ENCODE measurements at places on chromosomes 5 and 9.

GRCh38 chr9:124595743-124596142 lies 88.5 kb upstream of the NR5A1 start:
- no peak for DNase-seq

- no peak for DNase-seq
These were observed 2.4 kb downstream of the TLR4 start for GRCh38 chr9:117706421-117707116.

GRCh38 chr9:36149197-36149596 lies 12.7 kb downstream of the GLIPR2 start:
- no peak for DNase-seq

DNA sequence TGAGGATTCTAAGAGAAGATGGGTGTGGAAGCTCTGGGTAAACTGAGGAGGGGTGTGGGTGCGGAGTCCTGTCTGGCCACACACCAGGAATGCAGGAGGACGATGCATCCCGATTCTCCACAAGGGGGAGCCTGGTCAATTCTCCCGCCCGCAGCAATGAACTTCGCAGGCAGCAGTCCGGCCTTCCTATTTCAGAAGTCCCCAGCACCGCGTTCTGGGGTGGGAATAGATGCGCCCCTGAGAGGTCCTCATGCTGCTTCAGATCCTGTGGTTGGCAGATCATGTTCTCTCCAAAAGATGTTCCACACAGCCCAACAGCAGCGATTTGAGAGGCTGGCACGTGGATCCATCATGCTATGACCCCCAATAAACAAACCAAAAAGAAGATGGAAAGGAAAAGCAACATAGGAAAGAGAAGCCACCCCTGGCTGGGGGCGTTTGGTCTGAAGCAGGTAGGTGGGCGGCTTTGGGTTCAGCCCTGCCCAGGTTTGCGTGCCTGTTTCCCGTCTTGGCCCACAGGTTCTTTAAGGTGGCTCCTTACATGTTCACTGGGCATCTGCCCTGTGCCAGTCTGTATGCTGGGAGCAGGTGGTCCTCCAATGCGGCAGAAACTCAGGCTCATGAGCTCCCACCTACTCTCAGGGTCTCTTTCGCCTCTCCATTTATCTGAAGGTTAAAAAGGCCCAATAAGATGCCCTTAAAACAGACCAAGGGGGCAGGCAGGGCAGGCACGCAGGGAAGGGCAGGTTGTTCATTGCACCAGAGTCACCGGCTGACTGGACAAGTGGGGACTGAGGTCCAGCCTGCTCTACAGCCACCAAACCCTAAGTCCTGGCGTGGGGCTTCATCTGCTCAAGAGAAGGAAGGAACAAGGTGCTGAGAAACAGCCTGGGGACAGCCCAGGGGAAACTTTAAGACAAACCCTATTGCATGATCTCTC lies 171.6 kb downstream of the PAX5 start:
- DNase-seq = no peak

DNA sequence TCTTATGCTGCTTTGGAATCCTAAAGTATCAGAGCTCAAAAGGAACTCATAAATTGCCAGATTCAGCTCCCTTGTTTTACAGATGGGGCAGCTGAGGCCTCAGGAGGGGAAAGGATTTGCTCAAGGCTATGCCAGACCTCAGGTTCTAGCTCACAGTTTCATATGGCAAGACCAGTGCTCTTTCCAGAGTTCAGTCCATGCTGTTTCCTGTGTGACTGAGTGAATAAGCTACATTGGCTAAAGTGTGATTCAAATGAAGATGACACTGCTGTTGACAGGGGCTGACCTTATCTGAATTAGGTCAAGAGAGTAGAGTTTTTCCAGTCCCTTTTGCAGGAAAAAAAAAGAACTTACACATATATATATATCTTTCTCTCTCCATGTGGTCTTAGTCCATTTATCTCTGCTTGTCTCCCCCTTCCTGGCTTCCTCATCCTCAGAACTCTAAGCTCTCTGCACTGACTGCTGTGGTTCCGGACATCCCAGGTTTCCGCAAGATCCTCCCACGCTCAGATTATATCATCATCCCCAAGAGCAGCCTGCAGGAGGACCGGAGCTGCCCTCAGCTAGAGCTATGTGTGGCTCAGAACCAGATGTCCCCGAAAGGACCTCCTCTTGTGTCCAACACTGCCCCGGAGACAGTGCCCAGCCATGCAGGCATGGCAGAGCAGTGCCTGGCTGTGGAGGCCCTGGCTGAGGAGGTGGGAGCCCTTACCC lies 9.3 kb downstream of the HMGXB3 start:
- DNase-seq = no peak

- no peak for DNase-seq
These were observed 569.7 kb downstream of the ZNF608 start for GRCh38 chr5:124176692-124177091.

GRCh38 chr5:154388842-154389241 lies 57.0 kb upstream of the SAP30L start:
- no peak for DNase-seq

- no peak for DNase-seq
These were observed 53.3 kb downstream of the IL33 start for GRCh38 chr9:6268826-6269397.

DNA sequence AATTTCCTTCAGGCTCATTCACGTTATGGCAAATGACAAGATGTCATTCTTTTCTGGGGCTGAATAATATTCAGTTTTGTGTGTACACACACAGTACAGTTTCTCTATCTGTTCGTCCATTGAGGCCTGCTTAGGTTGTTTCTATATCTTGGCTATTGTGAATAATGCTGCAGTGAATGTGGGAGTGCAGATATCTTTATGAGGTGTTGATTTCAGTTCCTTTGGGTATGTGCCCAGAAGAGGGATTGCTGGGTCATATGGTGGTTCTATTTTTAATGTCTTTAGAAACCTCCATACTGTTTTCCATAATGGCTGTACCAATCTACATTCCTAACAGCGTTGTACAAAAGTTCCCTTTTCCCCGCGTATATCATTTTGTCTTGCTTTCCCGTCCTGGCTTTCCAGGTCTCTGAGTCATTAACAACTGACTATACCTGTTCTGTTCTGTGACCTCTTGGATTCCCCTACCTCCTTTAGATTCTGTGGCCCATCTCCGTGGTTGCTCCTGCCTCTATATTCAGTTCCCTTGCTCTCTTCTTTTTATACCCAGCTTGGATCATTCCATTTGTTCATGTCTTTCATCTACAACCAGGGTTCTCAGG lies 6.8 kb downstream of the SNX30 start:
- peak; percentile 67 for DNase-seq

All from fibroblast of skin of left biceps (primary cell).